Choroid plexus epithelial cell (primary cell): ENCODE measurements at places on chromosomes 13 and 19.
A peak's percentile ranks its signal among the peaks of the same experiment; 100 is the strongest.

DNA sequence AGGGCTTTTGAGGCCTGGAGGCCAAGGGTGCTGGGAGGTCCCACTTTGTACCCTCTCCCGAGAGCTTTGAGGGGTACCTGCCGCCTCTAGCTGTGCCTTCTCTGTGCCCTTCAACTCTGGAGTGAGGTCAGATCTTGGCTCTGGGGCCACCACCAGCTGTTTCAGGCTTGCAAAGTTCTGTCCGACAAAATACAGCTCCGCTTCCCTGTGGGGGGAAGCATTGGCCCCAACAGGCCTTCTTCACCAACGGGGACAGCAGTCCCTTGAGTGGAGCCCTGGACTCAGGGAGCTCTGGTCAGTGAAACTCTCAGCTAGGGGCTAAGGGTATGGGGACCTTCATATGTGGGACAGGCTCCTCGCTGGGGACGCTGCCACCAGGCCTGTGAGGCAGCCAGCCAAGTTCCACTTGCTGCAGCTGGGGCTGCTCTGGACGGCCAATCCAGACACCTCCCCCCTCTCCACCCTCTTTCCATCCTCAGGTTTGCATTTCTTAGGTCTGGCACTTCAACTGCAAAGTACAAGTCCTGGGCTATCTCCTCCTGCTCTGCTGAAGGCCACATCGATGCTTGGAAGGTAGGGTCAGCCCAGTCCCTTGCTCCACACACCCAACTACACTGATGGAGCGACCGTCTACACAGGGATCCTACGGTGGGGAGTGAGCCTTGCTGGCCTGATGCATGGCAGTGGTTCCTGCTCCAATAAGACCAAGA, 46.8 kb downstream of the C13orf46 start:
- DNase-seq, result no peak

DNA sequence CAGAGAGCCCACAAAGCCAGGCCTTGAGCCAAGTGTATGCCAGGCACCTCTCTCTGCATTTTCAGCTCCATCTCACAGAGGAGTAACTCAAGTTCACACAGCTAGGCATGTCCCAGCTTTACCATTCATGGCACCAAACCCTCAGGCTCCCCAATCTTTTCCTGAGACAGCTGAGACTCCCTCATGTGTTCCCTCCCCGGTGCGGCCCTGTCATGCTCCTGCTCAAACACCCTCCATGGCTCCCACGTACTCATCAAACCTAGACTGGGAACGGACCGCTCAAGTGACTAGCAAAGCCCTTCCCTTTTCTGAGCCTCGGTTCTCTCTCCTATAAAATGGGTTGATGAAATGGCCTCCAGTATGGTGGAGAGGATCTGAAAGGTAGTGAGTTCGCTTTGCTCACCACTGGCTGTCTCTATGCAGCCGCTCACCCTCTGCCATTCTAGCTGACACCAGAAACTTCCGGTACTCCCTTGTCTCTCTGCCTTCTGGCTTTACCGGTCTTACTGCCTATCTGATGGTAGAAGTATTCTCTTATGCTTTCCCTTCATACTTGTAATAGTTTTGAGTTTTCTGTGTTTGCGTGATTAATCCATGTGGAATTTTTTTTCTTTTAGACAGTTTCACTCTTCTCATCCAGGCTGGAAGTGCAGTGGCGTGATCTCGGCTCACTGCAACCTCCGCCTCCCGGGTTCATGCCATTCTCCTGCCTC, 7.8 kb upstream of the SLC44A2 start:
- DNase-seq, result peak; percentile 55

- DNase-seq, result no peak
Observed at GRCh38 chr13:95704510-95704909, 27.6 kb downstream of the DNAJC3 start.

- peak; percentile 69 for DNase-seq
Observed at GRCh38 chr13:90365130-90365529, 982.4 kb upstream of the MIR17HG start.

- peak; percentile 47 for DNase-seq
Observed at GRCh38 chr19:19458110-19458816, 52.8 kb downstream of the GATAD2A start.

GRCh38 chr13:113129480-113129879, 6.9 kb downstream of the F10 start:
- no peak for DNase-seq

DNA sequence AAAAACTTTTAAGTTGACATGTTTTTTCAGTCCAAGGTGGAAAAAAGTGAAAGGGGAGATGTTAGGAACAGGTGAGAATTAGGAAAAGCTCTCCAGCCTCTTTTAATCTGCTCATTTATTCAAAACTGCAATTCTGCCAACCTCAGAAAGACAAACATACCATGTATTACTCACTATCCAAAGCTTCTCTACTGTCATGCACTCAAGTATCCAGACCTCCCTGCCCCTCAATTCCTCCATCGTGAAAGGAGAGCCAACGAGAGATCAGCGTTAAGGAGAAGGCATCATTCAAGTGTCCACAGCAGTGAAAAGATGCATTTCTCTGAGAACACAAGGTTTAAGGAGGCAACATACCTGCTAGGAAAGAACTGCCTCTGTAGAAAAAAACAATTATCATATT, 24.5 kb downstream of the DIAPH3 start:
- DNase-seq, result peak; percentile 53

GRCh38 chr13:32956595-32956933, 59.7 kb upstream of the KL start:
- no peak for DNase-seq

DNA sequence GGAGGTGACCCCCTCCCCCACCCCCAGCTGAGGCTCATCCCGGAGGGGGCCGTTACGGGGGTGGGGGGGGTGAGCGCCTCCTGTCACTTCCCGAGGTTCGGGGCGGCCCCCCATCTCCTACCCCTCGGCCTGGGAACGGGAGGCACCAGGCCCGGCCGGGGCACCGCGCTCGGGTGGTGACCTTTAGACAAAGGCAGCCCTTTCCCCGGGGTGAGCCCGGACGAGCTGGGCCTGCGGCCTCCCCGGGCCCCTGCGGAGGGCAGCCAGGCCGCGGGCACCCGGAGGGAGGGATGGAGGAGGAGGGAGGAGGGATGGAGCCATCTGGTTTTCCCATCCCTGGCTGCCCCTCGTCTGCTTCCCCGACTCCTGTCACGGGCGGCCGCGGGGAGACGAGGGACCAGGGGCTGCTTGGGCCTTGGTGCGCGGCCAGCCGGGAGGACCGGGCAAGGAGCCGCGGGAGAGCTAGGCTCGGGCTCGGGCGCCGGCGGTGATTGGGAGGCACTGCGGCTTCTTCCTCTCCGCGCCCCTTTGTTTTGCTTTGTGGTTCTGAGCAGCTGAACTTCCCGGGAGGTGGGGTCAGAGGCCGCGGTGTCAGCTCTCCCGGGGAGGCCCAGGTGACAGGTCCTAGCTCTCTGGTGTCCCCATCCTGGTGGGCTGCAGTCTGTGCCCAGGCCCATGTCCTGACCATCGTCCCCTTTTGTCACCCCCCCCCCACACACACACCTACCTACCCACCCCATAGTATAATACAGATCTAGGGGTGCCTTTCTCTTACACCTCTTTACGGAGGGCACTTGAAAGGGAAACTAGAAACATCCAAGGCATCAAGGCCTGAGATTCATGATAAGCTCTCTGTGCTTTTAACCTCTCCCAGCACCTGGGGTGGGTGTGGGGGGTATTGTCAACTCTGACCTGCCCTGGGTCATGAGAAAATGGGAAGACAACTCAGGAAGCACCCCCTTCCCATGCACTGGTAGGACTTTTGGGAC, 1.3 kb downstream of the BICRA start:
- peak; percentile 59 for DNase-seq

DNA sequence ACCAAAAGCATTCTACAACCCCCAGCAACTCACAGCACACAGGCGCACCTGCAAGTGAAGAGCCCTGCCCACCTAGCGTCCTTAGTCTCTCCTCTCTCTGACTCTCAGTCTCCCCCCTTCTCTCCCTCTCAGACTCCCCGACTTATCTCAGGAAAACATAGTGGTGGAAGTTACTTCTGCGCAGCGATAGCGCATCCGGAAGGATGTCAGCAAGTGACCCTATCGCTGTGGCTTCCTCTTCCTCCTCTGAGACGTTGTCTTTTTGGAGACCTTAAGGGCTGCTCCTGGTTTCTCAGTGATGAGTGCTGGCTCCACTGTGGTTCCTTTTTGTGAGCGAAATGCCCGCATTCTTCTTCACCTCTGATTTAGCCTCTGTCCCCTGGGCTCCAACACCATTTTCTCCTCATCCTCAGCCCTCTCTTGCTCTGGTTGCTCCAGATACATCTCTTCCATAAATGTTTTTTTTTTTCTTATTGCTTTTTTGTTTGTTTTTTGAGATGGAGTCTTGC, 1.4 kb upstream of the YIF1B start:
- no peak for DNase-seq

- peak; percentile 79 for DNase-seq
Observed at GRCh38 chr19:49157445-49158224, at the start of gene TRPM4. Gene TRPM4 (plus strand): TSS chr19:49157792. CDS start chr19:49157867, 75 bp downstream.

GRCh38 chr13:78241278-78241919, 322.8 kb upstream of the EDNRB start:
- peak; percentile 63 for DNase-seq

GRCh38 chr13:57409656-57410055, 221.9 kb upstream of the PCDH17 start:
- no peak for DNase-seq

DNA sequence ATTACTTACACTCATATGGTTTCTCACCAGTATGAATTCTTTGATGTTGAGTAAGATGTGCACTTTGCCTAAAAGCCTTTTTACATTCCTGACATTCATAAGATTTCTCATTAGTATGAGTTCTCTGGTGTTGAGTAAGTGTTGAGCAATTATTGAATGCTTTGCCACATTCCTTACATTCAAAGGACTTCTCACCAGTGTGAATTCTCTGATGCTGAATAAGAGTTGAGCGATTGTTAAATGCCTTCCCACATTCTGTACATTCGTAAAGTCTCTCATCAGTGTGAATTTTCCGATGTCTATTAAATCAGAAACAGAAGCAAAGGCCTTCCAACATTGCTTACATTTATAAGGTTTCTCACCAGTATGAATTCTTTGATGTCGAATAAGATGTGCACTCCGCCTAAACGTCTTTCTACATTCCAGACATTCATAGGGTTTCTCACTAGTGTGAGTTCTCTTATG, 14.2 kb upstream of the ZFP30 start:
- DNase-seq, result peak; percentile 5

DNA sequence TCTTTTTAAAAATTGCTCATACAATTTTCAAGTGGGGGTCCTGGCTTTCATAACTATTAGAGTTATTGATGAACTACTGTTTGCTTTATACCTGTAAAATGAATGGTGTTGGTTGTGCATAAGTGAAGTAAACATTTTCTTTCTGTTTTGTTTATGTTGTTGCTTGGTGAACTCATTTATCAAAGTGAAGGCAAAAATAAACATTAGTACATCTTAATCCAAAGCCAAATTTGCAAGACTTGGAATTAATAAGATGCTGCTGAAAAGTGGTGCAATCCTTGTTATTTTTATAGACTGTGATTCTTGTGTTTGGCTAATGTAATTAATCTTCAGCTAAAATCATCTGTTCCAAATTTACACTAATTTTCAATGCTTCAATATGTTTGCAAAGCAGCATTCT, 24.4 kb upstream of the DCT start:
- no peak for DNase-seq

DNA sequence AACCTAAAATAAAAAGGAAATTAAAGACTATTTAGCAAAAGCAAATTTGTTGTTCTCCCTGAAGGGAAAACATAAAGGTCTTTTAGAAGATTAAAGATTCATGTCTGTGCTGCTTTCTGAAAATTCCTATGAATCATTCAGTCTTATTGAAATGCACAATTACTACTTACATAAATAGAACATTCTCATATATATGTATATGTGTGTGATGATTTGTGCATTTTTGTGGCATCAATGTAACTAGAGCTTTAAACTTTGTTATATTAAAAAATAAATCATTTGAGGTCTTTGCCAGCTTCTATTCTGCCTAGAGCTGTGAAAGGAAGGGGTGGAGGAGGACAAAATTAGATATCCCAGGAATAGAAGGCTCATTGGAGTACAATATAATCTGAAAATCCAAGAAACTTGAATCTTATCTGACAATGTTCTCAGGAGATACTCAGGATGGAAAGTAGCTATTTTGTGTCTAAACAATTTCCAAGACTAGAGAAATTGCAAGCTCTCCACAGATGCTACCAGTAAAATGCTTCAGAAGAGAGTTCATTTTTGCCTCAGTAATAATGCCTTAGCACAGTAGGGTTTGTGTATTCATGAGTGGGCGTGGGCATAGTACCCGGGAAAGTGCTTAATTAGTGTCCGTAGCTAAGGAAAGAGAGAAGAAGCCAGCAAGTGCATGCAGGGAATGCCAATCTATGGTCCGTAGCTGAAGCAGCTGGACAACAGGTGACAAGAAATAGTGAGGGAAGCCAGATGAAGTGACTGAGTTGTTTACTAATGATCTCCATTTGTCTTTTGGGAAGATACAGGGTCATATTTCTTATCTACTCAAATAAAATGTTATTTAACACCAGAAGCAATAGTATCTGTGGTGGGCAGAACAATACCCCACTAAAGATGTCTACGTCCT, 395.5 kb upstream of the NBEA start:
- no peak for DNase-seq

DNA sequence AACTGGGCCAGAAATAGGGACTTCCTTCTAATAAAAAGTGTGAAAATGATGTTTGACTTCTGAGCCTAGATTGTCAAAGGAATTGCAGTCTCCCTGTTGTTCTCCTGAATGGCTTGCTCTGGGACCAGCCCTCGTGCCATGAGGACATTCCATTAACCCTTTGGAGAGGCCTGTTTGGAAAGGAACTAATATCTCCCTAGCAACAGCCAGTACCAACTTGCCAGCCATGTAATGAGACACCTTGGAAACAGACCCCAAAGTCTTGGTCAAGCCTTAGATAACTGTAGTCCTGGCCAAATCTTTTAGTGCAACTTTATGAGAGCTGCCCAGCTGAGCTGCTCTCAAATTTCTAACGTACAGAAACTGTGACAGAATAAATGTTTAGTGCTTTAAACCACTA, 8.2 kb upstream of the SIAH3 start:
- no peak for DNase-seq

- DNase-seq, result peak; percentile 72
Observed at GRCh38 chr13:43364210-43365038, 341.0 kb downstream of the DNAJC15 start.

DNA sequence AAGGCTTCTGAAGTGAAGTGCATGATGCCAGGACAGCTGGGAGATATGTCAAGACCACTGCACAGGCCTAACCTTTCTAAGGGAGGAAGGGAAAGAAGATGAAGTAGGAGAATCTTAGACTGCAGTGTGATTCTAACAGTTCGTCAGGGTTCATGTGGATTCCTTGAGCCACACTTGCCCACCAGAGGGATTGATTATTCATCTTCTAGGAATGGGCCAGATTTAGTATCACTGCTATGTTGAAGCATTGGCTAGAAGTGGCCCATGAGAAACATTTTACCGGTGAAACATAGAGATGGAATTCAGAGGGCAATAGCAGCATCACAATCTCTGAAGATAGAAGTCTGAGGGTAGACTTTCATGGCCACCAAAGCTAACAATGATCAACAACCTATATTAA, 550.8 kb upstream of the SLITRK1 start:
- DNase-seq, result peak; percentile 78

- DNase-seq, result no peak
Observed at GRCh38 chr19:28126135-28126898, 1086.6 kb downstream of the UQCRFS1 start.

DNA sequence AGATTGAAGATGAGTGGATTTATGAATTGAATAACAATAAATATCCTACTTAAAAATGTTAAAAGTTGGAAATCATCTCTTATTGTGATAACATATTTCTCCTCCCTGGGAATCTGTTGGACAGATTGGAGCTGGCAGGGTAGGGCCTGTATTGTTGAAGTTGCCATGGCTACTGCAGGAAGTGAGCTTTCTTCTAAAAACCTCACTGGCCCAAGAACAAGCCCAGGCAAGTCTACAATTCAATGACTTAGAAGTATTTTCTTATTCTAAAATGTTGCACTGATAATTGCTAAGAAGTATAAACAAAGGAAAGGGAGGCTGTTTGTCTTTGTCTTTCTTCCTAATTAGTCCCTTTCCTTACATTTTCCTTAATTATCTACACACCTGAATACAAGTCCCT, 112.1 kb downstream of the DLEU7 start:
- peak; percentile 83 for DNase-seq
